ENCODE measurements at places on chromosomes 12 and 14. TPM values are rescaled to one million over a fixed set of nuclear protein-coding genes. Genes with fewer than 3 reads are reported as not detected.

DNA sequence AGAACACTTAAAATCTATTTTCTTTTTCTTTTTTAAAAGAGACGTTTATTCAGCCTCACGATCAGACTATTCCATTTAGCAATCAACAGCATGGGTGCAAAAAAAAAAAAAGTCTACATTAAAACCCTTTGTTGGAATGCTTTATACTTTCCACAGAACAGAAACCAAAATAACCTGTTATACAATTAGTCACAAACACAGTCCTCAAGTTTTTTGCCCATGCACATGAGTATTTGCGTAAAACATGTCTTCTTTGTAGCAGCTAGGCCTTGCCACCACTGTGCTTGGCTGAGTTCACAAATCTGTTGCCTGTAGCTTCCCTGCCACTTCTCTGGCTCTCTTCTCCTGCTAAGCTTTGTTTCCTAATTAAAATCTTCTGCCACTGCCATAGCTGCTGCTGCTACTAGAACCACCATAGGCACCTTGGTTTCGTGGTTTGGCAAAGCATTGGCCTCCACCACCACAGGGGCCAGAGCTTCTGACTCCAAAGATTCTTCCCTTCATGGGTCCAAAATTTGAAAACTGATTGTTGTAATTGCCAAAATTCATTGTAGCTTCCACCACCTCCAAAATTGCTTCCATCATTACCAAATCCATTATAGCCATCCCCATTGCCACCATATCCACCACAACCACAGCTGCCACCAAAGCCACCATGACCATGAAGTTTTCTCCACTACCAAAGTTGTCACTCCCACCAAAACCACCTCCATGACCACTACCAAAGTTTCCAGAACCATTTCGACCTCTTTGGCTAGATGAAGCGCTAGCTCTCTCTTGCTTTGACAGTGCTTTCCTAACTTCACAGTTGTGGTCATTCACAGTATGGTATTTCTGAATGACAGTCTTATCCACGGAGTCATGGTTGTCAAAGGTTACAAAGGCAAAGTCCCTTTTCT, 38.1 kb downstream of the KLRG1 start:
- no peak for DNase-seq

DNA sequence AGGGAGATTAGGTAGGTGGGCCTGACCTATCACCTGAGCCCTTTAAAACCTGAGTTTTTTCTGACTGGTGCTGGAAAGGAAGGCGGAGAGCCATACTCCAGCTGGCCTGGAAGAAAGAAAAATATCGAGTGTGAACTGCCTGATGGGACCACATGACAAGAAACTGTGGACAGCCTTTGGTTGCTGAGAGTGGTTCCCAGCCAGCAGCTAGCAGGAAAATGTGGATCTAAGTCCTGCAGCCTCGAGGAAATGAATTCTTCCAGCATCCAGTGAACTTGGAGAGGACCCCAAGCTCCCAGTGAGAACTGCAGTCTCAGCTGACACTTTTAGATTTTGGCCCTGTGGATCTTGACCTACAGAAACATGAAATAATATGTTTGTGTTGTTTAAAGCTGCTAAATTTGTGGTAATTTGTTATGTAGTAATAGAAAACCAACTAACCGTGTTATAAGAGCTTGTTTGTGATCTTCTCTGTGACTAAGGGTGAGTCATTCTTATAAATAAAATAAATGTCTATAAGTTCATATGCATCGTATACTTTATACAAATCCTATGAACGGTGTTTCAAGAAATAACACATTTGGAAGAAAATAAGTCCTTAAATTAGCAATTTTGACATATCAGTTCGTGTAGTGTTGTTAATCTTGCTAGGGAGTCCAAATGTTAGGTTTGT, 359.6 kb downstream of the BMP4 start:
- no peak for DNase-seq

DNA sequence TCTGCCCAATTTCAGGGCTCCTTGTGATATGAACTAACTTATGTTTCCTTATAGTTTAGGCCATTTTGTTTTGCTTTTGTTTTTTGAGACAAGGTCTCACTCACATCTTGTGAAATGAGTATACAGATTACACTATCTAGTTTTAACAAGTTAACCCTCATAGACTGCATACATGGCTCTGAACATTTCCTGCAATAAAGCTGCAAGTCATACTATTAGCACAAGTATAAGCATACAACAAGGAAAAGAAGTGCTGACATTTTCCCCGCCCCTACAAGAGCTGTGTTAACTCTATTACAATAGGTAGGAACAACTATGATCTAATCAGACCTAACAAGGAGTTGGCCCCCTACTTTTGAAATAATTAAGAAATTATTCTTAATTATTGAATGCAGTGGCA, 35.9 kb downstream of the CCDC177 start:
- DNase-seq: no peak

- DNase-seq: no peak
Measured at GRCh38 chr12:46380022-46380796, 7.6 kb upstream of the SLC38A2 start.

GRCh38 chr14:101174522-101174838, 271.0 kb upstream of the RTL1 start:
- no peak for DNase-seq

DNA sequence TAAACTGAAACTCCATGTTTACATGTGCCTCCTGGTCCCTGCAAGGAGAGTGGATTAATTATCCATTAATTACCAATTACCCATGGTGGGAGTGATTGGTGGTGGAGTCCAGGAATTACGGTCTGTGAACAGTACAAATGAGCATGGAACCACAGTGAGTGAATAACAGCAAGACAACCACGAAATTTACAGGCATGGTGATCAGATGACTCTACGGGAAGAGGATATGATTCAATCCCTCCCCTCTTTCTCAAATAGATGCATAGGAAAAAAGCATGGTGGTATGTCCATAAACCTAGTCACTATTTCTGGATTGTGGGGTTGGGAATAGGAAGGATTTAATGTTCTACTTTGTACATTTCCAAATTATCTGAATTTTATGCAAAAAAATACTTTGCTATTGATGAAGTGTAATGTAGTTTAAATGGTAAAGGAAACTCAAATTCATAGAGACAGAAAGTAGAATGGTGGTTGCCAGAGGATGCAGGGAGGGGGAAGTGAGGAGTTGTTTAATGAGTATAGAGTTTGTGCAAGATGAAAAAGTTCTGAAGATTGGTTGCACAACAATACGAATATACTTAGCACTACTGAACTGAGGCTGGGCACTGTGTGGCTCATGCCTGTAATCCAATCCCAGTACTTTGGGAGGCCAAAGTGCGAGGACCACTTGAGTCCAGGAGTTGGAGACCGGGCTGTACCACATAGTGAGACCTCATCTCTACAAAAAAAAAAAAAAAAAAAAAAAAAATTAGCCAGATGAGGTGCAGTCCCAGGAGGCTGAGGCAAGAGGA, 41.2 kb upstream of the C12orf75 start:
- no peak for DNase-seq

GRCh38 chr14:67391268-67391667, 20.7 kb downstream of the PLEK2 start:
- DNase-seq: no peak

DNA sequence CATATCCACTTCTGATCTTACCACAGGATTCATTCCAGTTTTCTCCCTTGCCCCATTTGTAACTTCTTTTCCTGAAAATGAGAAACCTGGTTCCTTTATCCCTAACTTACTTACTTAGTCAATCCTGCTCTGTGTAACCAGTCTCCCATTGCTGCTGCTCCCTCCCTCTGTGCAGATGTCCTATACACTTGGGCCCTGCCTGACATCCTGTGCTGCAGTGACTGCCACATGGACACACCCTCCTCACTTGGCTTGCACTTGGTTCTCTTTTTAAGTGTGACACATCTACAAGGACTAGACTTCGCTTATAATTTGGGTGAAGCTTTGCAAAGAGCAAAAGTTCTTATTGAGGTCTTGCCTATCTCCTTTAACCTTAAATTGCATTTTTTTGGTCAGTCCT, 51.4 kb downstream of the FGD4 start:
- DNase-seq: no peak

DNA sequence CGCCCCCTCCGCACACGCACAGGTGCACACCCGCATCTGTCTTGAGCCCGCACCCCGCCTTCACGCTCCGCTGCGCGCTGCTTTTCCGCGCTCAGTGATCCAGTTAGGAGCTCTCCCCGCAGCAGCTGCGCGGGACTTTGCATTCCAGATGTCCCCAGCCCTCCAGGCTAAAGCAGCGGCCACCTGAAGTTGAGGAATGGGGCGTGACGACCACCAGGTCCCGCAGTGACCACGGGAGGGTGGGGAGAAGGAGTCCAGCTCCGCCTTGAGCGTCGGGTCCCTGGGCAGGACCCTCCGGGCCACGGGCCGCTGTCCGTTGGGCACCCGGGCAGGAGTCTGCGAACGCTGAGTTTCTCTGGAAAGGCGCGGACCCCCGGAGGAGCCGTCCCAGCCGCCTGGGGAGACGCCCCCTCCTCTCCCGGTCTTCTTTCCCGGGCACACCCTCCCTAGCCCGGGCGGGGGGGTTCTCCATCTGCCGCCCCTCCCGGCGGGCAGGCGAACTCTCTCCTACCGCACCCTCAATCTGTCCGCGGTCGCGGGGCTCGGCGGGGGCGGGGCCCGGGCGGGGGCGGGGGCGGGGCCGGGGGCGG, 334 bp upstream of the TMEM132C start:
- peak; percentile 81 for DNase-seq

- DNase-seq: no peak
Measured at GRCh38 chr12:23855813-23856212, 93.7 kb downstream of the SOX5 start.

- no peak for DNase-seq
Measured at GRCh38 chr12:24373004-24373403, 423.5 kb upstream of the SOX5 start.

DNA sequence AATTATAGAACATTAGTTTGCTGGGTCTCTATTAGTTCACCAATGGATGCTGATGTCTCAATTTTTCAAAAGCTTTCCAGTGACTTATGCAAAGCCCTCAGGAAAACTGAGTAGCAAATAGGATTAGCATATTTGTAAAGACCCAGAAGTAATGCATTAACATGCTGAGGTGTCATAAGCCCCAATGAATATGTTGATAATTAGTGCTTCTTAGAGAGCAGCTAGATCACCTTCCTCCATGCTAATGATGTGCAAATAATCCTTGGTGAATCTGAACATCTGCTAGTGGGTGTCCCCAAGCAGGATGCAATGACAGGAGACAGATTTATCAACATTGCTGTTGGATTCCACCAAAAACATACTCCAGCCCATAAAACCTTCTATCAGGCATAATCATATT, 19.0 kb downstream of the IFNG start:
- DNase-seq: no peak

DNA sequence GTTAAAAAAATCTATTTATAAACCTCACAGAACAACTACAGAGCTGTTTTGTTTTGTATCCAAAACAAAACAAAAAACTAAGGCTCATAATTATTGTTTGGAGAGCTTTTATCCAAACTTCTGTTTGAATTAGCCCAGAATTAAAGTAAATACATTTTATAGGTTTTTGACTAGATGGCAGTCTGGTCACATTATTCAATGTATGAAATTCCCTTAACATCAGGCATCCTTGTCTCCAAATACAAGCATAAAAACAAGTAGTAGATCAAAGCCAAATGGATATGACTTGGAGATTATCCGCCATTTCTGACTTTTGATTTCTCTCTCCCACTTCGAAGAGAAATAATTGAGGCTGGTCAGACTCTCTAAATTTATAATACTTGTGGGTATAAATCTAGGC, 63.5 kb downstream of the SLC38A1 start:
- DNase-seq: no peak

GRCh38 chr14:21220874-21221477, 48.3 kb downstream of the HNRNPC start:
- DNase-seq: no peak

DNA sequence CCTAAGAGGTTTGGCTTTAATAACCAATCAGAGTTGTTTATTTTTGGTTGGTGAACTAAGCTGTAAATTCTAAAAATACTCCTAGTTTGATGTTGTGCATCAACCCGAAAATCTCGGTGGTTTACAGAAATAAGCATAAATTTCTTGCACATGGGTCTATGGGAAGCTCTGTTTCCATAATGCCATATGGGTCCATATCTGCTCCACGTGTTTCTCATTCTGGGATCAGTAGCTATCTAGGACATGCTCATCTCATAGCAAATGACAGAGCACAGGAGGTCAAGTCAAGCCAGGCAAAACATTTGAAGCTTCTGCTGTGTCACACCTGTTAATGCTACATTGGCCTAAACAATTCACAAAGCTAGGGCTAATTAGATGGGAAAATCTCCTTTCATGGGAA, 23.1 kb downstream of the NUP37 start:
- DNase-seq: no peak

DNA sequence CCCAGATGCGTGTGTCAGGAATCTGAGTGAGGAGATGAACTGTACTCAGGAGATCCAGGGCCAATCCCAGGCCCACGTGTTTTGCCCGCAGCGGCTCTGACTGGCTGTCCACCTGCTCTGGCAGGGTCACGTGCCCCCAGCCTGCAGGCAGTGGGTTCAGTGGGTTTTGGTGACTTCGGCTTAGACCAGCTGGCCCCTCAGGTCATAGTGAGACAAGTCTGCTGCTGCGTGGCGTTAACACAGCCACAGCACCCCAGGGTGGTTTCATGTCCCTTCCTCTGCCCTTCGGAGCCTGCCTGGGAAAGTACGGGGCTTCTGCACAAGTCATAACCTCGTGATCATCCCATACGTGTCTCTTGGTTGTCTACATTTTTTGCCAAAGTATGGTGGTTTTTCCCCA, 2.6 kb downstream of the FBRSL1 start:
- no peak for DNase-seq

GRCh38 chr14:32578181-32578580, 249.1 kb downstream of the AKAP6 start:
- DNase-seq: no peak

DNA sequence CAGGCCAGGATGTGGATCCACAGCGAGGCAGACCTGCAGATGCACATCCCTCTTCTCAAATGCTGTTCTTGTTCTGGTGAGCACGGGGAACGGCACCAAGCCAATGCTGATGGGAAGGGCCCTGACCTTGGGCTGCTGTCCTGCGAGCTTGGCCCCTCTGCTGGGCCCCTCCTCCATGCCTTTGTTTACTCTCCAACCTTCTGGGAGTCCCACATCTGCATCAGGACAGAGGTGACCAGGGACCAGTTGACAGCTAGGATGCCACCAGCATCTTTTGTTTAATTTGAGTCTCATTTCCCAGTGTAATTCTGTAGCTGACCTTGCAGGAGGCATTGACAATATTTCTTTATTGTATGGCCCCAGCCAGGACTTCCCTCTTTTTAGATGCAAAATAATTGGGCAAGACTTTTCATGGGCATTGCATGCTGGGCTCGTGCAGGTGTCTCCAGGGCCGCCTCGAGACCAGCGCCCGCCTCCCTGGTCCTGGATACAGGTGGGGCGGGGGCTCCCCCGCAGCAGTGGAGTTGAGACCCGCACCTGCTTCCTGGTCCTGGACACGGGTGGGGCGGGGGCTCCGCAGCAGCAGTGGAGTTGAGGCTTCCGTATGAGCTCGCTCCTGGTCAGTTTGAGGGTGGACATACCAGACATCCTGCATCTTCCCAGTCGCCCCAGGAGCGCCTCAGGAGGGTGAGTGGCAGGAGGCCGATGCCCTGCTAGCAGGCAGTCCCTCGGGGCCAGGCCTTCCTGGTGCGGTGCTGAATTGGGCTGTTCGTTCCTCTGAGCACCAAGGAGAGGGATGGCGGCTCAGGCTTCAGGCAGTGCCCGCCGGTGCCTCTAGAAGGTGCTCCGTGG, 11.4 kb downstream of the PACS2 start:
- no peak for DNase-seq

Gene RAPGEF3
- 4.3 TPM for total RNA-seq
